ENCODE measurements at places on chromosomes 7 and 10.

DNA sequence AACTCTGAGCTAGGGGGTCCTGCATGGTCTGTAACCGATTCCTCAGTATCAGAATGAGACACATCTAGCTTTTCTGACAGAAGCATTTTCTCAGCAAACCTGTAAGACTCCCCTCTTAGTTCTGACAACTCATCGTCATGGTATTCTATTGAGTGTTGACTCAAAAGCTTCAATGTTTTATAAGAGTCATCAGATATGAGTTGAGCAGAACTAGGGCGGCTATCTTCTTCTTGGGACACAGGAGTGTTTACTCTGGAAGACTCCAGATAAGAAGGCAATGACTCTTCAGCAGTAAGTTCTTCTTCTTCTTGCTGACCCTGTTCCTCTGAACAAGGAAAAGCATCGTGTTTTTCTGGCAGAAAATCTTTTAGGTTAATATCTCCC lies 167.0 kb upstream of the CCDC6 start:
- DNase-seq: no peak

- DNase-seq: no peak
Measured at GRCh38 chr10:95419399-95419798, 128.6 kb upstream of the PDLIM1 start.

DNA sequence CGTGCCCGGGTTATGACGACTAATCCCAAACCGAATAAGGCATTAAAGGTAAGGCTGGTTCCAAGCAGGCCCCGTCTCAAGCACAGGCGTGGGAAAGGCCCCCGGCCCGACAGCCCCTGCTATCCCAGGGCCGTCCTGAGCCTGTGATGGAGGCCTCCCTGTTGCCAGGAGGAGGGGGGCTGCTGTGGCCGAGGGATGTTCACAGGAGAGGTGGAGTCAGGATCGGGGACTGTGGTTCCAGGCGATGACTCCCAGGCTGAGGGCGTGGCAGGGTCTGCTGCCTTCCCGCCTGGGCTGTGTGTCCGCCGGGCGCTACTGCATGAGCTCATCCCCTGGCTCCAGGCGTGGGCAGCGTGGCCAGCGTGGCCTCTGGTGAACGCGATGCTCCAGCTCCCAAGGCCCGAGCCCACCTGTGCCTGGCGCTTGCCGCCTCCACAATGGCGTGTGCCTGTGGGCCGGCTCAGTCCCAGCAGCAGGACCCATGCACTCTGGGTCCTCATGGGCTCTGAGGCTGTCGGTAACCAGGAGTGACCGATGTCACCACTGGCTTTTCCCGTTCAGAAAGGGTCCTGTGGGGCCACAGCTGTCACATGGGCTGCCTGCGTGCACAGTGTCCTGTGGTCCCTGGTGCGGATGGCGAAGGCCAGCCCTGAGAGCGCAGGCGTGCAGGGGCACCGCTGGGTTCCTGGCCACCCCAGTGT lies 8.8 kb downstream of the MAFK start:
- DNase-seq: no peak

DNA sequence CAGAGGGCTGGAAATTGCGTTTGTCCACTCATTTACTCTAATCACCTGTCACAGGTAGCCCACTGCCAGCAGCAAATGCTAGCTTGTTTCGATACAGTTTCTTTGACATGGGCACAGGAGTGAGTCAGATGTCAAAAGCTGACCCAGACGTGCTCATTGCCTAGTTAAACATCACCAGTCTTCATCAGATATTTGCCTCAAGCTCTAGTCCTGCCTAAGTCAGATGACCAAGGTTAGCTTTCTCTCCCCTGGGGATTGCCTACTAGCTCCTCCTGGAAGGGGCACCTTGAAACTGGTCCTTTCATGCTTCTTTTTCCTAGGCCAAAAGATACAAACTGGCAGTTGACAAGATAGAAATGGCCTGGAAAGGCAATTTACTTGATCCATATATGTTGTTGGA lies 35.2 kb downstream of the GPAM start:
- DNase-seq: no peak

DNA sequence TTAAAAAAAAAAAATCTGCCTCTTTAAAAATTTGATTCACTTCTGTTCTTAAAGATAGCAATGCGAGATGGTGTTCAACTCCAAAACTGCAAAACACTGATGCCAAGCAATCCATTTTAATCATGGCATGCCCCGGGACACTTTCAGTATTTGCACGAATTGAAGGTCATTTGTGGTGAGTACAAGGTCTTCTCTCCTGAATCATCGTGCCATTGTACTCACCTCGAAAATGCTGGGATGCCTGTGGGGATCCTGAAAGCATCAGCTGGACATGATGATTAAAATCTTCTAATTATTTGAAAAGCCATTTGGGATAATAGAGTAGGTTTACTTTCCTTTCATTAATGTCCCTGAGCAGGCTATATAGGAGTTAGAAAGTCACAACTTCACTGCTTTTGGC lies 125.1 kb upstream of the NRP1 start:
- DNase-seq: peak; percentile 62

DNA sequence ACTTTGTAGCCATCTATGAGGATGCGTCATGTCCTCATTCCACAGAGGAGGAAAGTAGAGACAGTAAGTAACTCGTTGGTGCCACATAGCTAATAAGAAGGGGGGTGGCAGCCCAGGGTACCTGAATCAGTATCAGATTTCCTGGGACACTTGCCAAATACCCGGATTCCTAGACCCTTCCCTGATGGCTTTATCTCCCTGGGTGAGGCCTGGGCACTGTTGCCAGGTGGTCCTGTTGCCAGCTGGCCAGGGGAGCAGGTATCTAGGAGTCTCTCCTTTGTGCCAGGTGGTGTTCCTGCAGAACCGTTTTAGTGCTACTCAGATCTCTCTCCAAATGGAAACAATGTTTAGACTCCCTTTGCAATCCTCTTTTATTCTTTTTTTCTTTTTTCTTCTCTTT lies 12.7 kb downstream of the SLC29A3 start:
- no peak for DNase-seq

- no peak for DNase-seq
Measured at GRCh38 chr7:91230503-91230902, 33.7 kb upstream of the FZD1 start.

GRCh38 chr7:13851736-13852135 lies 137.7 kb downstream of the ETV1 start:
- peak; percentile 32 for DNase-seq

DNA sequence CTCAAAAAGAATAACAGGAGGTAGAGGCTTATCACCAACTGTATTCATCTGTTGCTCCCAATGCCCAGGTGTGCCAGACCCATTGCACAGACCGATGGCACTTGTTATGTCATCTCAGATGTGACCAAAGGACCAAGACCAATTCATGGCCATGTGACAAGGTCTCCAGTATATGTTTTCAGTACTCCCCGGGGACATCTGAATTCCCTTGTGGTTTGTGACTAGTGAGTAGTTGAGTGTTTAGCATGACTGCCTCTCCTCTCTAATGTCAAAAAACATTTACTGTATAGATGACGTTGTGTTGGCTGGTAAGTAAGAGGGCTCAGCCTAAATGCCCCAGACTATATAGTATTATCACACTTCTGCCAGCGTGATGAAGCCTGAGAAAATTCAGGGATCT lies 202.1 kb upstream of the SMIM30 start:
- DNase-seq: no peak

DNA sequence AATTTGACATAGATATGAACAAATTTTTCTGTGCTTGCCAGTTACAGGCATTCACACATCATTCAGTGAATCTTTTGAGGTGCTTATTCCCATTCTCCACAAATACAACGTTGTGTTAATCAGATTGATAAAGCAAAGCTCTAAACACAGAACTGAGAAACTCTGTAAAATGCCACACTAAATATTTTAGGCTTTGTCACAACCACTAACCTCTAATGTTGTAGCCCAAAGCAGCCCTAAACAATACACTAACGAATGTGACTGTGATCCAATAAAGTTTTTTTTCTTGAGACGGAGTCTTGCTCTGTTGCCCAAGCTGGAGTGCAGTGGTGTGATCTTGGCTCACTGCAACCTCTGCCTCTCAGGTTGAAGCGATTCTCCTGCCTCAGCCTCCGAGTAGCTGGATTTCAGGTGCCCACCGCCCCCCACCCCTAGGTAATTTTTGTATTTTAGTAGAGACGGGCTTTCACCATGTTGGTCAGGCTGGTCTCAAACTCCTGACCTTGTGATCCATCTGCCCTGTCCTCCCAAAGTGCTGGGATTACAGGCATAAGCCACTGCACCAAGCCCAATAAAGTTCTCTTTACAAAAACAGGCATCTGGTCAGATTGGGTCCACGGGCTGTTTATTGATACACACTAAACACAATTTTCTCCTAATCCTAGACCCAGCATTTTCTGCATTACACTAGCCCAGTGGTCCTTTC lies 6.9 kb downstream of the CYCS start:
- DNase-seq: no peak

- peak; percentile 36 for DNase-seq
Measured at GRCh38 chr10:78572565-78572964, 496.2 kb upstream of the ZMIZ1 start.

- DNase-seq: no peak
Measured at GRCh38 chr7:67512481-67512880, 515.8 kb downstream of the TYW1 start.

- no peak for DNase-seq
Measured at GRCh38 chr7:3067193-3067592, 23.5 kb upstream of the CARD11 start.

DNA sequence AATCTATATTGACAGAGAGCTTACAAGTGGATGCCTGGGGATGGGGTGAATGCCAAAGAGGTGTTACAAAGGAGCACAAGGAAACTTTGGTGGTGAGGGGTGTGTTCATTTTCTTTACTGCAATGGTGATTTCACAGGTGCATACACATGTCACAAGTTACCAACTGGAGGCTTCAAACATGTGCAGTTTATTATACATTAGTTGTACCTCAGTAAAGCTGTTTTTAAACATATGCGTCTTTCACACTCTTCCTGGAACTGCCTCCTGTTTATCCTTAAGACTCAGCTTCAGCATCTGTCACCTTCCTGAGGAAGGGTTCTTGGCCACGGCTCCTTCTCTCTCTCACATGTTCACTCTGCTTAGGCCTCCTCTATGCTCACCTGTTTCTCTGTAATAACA lies 731.5 kb downstream of the PARD3 start:
- no peak for DNase-seq

GRCh38 chr7:30994206-30995100 lies 30.7 kb downstream of the GHRHR start:
- DNase-seq: no peak

DNA sequence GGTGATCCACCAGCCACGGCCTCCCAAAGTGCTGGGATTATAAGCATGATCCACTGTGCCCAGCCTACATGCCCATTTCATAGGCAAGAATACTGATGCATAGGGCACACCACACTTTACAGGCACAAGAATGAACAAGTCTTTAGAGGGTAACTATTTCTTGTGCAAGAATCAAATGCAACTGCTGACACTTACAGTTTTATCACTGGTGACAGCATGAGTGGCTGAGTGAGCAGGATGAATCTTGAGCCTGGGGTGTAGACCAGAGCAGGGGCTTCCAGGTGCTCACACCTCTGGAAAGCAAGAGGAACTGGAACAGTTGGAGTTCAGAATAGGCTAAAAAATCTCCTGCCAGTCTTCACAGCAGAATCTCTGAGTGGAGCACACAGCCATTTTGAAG lies 287.5 kb downstream of the KCNMA1 start:
- no peak for DNase-seq

DNA sequence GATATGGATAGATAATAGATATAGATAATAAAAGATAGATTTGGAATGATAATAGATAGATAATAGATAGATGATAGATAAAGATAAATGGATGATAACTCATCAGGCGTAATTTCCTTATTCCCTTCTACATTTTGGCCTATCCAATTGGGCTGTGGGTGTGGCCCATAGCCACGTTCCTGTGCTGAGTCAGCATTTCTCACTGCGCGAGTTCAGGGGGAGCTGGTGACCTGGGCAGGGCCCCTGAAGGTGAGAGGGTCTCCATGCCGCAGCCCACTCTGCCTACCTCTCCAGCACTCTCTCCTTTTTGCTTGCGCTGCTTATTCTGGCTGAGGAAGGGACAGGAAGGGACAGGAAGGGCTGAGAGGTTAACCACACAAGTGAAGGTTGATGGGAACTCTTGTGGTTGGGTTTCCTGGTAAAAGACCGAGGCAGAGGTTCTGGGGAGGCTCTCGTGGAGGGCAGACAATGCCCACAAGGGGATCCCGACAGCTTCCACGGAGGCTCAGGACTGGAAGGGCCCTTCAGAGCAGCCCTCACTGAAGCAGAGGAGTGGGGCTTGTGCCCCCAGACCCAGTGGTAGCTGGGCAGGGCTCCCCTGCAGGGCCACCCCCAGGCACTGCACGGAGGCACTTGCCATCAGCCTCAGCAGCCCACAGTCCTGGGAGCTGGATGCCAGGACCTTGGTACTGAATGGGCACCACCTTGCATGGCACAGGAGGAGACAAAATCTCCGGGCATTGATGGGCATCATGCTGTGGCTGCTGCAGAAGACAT lies 247.3 kb upstream of the PITRM1 start:
- DNase-seq: no peak

GRCh38 chr7:46317256-46317655 lies 396.2 kb upstream of the IGFBP3 start:
- DNase-seq: peak; percentile 62

DNA sequence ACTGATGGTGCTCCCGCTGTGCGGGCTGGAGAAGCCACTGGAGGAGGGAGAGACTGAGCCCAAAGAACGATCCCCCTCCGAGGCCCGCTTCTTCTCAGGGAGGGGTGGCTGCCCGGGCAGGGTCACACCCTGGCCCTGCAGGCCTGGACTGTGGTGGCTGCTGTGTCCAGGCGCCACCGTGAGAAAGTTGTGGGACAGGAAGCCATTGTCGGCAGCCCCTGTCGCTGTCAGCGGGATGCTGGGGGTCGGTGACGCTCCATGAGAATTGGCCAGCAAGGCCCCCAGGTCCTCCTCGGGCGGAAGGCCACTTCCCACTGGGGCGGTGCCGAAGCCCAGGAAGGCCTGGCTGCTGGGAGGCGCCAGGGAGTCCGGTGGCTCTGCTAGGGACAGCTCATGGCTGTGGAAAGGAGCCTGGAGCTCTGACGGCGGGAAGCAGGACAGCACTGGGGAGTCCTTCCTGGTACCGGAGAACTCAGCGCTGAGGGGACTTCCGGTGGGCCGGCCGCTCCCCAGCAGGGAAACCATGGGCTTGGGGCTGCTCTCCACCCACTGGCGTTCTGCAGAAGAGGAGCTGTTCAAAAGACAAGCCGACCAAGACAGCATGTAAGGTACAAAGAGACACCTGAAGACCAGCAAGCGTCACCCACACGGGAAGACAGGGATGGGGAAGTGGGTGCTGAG lies 278.8 kb downstream of the TNS3 start:
- DNase-seq: no peak

DNA sequence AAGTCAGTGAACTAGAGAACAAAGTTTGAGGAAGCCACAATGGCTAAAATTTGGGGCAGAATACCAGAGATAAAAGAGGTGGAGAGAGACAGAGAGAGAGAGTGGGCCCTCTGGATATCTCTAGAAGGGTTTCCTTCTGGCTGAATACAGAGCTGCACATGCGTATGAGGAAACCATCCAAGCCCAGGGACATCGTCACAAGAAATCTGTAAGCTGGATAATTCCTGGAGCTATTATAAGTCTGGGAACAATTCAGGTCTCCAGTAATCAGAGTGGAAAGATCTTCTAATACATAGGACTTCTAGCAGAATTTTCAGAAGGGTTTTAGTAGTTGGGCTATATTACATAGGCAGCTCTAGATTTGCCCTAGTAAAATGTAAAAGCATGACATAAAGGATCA lies 415.7 kb upstream of the MTPN start:
- DNase-seq: no peak
